ENCODE measurements at places on chromosomes 4 and X.

DNA sequence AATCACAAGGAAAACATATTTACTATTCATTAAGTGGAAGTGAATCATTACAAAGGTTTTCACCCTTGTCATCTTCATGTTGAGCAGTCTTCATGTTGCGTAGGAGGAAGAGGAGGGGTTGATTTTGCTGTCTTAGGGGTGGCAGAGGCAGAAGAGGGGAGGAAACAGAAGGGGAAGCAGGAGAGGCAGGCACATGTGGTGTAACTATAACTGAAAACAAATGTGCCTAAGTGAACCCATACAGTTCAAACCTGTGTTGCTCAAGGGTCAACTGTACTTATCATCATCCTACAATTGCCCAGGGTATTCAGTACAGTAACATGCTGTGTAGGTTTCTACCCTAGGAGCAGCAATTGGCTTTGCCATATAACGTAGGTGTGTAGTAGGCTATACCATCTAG is 47.2 kb downstream of the SYNPO2 start:
- DNase-seq = no peak

DNA sequence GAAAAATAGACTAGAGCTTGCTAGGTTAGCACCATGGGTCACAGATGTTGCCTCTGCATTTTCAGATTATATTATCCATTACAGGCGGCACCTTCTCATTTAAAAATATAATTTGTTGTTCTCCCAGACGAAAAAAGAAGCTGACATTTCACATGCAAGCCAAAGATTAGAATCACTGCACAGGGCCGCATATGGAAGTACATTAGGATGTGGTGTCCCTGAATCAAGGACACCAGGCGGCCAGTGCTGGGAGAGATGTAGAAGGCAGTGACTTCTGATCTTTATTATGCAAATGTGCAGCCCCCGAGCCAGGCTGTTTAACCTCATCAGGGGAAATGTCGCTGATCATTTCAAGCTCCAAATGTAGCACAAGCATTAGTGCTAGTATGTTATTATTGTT is 22.8 kb downstream of the REELD1 start:
- no peak for DNase-seq

GRCh38 chr4:174307694-174308093 is 24.0 kb downstream of the CEP44 start:
- DNase-seq = no peak

DNA sequence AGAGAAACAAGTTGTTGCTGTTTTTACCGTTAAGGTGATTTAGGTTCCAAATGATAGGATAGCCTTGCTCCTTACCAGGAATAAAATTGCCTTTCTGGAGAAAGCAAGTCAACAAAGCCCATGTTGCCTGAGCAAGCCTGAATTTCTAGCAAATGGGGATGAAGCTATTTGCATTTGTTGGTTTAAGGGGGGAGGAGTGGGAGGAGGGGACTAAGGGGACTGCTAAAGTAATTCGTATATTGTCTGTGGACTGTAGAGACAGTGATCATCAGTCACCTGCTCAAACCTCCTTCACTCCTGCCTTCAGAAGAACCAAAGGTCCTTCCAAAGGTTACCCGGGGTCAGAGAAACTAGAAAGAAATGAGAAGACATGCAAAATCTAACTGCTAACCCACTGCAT is 65.8 kb downstream of the SCML2 start:
- DNase-seq = no peak

DNA sequence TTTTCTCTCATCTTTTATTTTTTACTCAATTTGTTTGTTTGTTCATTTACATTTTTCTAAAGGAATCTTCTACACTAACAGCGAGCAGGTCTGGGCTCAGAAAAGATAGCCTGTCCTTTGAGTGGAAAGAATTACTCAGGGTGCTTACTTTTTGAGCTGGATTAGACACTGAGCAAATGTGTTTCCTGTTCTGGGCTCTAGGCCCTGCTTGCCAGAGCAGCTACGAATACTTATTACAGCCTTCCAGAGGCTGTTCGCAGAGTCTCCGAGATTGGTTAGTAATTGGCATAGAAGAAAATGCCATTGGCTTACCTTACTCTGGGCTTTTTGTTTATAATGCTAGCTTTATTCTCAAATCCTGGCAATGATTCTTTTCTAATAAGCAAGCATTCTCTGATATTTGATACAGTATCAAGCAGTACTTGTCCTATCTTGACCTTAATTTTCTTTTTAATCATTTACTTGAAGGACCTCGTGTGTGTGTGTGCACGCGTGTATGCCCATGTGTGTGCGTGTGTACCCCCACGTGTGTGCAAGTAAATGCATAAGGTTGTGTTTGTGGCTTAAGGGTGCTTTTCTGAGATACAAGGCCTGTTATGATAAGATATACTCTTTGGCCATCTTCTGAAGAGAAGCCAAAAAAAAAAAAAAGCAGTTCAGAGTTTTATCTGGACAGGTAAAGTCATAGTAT is 76.2 kb upstream of the GRXCR1 start:
- no peak for DNase-seq

- no peak for DNase-seq
Observed at GRCh38 chrX:142998447-142999198, 27.1 kb upstream of the SPANXN4 start.

DNA sequence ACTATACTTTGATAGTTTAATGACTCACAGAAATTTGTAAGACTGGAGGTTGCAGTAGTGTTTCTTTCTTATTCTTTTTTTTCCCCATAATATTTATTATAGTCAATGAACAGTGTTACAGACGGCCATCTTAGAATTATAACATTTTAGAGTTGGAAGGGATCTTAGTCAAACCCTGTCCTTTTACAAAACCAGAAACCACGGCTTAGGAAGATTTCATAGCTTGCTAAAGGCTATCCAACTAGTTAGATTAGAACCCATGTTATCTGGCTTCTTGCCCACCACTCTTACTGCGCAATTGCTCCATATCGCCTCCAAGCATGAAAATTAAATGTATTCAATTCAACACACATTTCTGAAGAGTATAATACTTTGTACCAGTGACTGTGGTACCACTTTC is 1.1 kb downstream of the XIAP start:
- no peak for DNase-seq

DNA sequence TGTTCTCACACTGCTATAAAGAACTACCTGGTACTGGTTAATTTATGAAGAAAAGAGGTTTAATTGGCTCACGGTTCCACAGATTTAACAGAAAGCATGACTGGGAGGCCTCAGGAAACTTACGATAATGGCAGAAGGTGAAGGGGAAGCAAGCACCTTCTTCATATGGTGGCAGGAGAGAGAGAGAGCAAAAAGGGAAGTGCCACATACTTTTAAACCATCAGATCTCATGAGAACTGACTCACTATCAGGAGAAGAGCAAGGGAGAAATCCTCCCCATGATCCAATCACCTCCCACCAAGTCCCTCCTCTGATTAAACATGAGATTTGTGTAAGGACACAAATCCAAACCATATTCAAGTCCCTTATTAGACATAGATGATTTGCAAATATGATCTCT is 12.3 kb upstream of the RAP2C start:
- DNase-seq = no peak

GRCh38 chr4:65789805-65790204 is 119.5 kb upstream of the EPHA5 start:
- DNase-seq = no peak

DNA sequence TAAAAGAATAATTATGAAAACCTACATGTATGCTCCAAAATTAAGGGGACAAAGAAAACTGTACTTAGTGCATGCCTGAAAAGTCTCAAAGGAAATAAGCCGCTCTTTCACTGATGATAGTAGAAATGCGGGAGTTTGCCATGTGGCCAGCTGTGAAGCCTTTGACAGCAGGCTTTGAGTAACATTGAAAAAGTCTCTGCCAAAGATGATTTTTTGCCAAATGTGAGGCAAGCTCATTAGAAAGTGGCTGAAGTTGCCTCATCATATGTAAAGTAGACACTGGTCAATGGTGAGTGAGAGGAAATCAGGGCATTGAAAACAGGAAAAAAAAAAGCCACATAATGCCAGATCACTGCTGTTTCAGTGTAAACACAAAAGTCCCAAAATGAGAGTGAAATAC is 2360.1 kb downstream of the PCDH7 start:
- DNase-seq = no peak

GRCh38 chr4:184384056-184384809 is 90.1 kb downstream of the IRF2 start:
- DNase-seq = no peak

- no peak for DNase-seq
Observed at GRCh38 chr4:39078829-39079228, 16.8 kb downstream of the KLHL5 start.

- no peak for DNase-seq
Observed at GRCh38 chrX:81304563-81304962, 102.7 kb downstream of the SH3BGRL start.
